Activated CD4-positive, CD25-positive, alpha-beta regulatory T cell (primary cell): ENCODE measurements at places on chromosomes 11 and 22.

GRCh38 chr11:16727806-16728205 lies 10.6 kb upstream of the C11orf58 start:
- DNase-seq, result no peak

DNA sequence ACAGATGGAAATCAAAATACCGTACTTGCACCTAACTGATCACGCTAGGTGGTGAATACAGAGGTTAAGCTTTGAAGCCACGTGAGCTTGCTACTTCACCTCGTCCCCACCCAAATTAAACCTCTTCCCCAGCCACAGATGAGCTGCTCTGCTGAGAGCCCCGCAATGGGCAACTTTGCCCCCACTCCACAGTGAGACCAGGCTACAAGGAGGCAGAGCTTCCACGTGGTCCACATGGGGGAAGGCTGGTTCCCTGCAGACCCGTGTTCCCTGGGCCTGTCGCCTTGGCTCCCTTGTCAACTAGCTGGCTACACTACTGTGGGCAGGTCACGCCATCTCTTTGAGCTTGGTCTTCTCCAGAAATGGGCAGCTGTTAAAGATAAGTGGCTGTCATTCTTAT lies 10.9 kb downstream of the CD5 start:
- no peak for DNase-seq

- DNase-seq, result no peak
Observed at GRCh38 chr22:46056546-46057245, 79.7 kb upstream of the WNT7B start.

GRCh38 chr11:100340466-100341319 lies 346.4 kb upstream of the ARHGAP42 start:
- DNase-seq, result no peak

DNA sequence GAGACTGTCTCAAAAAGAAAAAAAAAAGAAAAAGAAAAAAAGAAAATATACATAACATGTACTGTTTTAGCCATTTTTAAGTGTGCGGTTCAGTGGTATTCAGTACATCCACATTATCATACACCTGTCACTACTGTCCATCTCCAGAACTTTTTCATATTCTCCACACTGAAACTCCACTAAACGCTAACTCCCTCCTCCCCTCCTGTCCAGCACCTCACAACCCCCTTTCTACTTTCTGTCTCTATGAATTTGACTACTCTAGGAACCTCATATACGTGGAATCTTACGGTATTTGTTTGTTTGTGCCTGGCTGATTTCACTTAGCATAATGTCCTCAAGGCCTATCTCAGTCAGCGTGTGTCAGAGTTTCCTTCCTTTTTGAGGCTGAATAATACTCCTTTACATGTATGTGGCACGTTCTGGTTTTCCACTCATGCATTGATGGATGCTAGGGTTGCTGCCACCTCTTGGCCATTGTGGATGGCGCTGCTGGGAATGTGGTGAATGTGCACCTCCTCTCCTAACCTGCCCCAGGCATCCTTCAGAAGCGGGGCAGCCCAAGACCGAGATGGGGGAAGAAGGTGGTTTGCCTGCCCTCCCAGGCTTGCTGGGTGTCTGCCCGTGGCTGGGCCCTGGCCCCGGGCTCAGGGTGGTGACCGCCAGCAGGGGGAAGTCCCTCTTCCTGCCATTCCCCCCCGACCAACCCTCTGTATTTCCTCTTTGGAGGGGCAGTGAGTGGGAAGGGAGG lies 60.5 kb downstream of the BCR start:
- no peak for DNase-seq
